ENCODE measurements at places on chromosomes 6 and 20. TPM values are rescaled to one million over a fixed set of nuclear protein-coding genes. Genes with fewer than 3 reads are reported as not detected.

Gene HLA-G
- polyA plus RNA-seq, result not detected

Gene POU5F1
- not detected for polyA plus RNA-seq

Gene COQ3
- polyA plus RNA-seq, result 12.6 TPM

Gene FOXA2
- polyA plus RNA-seq, result 12.7 TPM

GRCh38 chr6:43277643-43278523 lies 20.2 kb upstream of the SLC22A7 start:
- no peak for DNase-seq
- no peaks in the 10 kb centered on the region for H3K27me3 ChIP-seq
- no peaks in the 10 kb centered on the region for H3K36me3 ChIP-seq
- peaks cover 32% of the 10 kb centered on the region for H3K4me1 ChIP-seq
- no peak overlapping the region for H3K4me3 ChIP-seq
- peak overlapping the region; percentile 77 for H3K27ac ChIP-seq

DNA sequence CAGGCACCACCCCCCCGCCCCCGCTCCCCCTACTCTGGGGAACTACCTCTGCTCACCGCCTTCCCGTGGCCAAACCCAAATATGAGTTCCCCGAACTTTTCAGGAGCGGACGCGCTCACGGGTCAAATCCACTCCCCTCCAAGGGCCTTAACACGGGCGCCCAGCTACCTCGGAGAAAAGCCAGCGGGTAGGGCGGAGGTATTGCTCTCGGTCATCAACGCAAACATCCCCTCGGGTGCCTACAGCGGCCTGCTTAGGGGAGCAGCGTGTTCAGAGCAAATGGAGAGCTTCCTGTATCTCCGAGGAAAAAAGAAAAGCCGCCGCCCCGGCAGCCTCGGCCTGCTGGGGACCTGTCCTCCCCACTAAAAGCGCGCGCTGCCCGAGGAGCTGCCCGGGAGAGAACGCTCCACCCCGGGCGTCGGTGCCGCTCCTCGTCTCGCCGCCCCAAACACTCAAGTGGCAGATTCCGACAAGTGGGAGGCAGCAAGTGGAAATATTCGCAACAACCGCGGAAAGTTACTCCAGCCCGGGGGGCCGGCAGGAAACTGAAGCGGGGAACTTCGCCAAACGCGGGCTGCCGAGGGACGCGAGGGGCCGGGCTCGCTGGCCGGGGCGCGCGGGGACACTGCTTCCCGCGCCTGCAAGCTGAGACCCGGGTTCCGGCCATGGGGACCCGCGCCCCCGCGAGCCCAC lies 699 bp downstream of the PTPRT start:
- no peak overlapping the region for H3K27ac ChIP-seq
- H3K4me1 ChIP-seq, result peaks cover 19% of the 10 kb centered on the region
- no peak for DNase-seq
- no peak overlapping the region for H3K4me3 ChIP-seq

Measured in sigmoid colon (tissue), 7 donors.